ENCODE measurements at places on chromosomes 11 and 22.

DNA sequence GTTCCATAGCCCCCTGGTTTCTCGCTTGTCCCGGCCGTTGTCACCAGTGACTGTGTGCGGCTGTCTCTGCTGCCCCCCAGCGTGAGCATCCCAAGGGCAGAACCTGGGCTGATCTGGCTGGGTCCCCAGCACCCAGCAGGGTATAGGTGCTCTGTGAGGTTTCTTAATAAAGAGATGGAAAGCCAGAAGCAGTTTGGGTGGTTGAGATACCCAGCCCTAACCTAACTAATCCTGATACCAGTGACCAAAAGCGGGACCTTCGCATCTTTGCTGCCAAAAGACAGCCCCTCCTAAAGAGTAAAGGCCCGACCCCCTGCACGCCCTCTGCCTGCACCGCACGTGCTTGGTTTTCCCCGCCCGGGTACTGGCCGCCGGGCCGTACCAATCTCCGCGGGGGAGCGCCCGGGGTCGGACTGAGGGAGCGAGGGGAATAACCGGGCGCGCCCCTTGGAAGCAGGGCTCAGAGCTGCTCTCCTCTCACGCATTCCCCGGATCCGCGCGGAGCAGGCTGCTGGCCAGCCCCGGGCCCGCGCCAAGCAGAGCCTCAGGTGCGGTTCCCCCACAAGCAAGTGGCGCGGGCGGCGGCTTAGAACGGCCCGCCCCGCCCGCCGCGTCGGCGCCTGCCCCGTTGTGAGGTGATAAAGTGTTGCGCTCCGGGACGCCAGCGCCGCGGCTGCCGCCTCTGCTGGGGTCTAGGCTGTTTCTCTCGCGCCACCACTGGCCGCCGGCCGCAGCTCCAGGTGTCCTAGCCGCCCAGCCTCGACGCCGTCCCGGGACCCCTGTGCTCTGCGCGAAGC, at the start of gene DGAT2:
TSS of gene DGAT2 (plus strand) at position 667 of the 797 bp plus-strand sequence. CDS start 214 bp downstream, outside the sequence.
- peak; percentile 81 for DNase-seq

DNA sequence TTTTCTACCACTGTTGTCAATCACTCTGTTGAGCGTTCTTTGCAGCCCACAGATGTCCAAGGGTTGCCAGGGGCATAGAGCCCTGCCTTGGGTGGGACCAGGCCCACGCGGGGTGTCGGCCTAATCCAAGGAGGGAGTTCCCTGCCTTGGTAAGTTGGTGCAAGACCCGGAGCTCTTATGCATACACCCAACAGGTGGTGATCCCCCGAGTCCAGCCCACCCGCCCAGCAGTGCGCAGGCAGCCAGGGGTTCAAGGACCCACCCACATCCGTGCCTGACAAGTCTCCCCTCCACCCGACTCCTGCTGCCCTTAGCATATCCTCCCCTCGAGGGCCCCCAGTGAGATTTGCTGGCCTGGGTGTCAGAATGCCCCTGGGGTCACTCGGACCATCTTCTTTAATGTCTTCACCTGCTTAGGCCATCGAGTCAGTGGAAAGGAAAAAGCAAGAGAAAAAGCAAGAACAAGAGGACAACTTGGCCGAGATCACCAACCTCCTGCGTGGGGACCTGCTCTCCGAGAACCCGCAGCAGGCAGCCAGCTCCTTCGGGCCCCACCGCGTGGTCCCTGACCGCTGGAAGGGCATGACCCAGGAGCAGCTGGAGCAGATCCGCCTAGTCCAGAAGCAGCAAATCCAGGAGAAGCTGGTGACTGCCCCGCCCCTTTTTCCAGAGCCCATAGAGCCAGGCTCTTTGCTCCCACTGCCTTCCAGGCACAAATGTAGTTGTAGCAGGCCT, 12.2 kb downstream of the RIBC2 start:
- DNase-seq, result no peak

DNA sequence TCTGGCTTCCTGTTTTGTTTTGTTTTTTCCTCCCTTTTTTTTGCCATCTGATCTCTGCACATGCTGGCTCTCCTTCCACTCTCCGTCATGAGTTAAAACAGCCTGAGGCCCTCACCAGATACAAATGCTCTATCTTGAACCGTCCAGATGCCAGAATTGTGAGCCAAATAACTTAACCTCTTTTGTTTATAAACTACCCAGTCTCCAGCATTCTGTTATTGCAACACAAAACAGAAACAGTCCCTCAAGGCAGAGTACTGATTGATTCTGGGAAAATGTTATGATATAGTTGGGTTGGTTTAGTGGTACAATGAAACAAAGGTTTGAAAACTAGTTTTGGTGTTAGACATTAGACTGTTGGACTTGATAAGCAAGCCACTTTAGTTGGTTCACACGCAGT, 1390.0 kb upstream of the RAG2 start:
- DNase-seq, result no peak

DNA sequence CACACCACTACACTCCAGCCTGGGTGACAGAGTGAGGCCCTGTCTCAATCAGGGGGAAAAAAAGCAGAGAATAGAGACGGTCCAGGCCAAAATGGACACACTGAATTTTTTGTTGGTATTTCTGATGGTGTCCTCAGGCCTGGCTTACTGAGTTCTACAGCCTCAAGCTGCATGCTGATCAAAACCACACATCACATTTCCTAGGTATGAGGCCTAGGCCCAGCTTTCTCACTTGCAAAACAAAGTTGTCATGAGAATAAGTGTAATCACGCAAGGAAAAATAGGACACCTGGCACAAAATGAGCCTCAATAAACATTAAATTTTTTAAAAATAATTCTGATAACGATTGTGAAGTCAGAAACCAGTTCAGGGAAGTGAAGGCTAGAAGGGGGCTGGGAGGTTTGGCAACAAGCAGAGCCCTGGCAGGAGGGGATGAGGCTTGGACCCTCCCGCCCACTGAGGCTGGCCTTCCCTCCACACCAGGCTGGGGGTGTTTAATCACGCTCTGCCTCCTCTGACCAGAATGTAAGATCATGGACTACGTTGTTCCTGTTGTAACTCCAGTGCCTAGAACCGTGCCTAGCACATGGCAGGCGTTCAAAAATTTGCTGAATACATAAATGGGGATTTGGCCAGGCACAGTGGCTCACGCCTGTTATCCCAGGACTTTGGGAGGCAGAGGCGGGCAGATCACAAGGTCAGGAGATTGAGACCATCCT, 18.1 kb downstream of the PACSIN2 start:
- DNase-seq, result no peak

DNA sequence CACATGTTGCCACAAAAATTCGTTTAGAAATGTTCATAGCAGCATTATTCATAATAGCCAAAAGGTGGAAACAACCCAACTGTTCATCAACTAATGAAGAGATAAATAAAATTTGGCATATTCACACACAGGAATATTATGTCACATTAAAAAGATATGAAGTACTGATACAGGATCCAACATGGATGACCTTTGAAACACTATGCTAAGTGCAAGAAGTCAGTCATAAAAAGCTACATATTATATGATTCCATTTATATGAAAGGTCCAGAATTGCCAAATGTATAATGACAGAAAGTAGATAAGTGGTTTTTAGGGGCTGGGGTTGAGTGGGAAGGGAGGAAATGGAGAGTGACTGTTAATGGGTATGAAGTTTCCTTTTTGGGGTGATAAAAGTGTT, 9.0 kb downstream of the PRR5L start:
- no peak for DNase-seq

DNA sequence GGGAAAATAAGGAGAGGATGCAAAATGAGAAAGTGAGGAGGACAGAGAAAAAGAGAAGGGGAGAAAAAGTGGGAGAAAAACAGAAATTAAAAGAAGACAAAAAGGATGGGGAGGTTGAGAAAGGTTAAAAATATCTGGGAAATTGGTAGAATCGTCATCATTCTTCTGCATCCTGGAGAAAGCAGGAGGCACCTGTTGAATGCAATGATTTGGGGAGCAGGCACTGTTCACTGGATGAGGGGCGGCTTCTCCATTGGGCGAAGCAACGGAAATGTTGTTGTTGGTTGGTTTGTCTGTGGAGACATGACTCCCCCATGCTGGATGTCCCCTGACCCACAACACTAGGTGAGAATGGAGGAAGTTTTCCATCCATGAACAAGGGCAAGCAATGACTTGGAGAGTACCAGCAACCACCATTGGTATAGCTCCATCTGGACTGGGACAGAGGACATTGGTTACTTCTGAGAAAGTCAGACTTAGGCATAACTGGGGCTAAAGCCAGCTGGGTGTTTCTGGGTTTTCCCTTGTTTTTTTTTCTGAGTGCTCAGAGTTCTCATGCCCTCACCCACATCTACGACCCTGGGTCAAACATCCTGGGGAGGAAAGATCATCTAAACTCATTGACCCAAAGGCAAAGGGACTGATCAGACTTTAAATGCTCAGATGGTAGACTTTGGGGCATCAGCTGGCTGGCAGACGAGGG, 11.9 kb upstream of the CD44 start:
- DNase-seq, result no peak

DNA sequence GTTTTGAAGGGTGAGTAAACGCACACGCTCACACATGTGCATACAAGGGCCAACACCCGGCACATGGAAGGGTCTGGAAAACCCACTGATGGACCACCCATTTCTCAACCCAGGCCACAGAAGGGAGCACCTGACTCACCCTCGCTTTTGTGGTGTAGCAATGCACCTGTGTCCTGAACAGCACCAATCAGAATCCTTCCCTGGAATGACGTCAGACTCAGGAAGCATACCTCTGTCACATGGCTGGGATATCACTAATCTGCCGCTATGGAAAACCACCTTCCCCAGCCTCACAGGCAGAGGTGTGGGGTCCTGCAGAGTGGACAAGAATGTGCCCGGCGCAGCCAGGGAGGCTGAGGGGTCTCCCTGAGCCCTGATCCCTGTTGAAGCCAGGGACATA, 9.0 kb upstream of the OSM start:
- no peak for DNase-seq

- DNase-seq, result no peak
Measured at GRCh38 chr22:42427167-42427566, 5.0 kb downstream of the NFAM1 start.

DNA sequence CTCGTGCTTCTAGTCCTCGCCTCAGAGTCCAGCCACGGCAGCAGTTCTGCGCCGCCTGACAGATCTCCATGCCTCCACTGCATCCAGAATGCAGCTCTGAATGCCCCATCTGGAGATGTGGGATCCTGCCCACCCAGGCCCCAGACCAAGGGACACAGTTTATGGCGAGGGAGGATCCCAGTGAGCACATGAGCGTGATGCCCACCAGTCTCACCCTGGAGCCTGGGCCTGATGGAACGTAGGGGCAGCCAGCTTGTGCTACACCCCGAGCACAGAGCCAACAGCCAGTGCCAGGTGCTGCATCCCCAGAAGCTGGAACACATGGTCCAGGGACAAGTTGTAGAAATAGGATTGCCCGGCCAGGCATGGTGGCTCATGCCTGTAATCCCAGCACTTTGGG, 10.4 kb downstream of the IGLL1 start:
- DNase-seq, result no peak

GRCh38 chr11:69113226-69113625, 42.5 kb upstream of the SMIM38 start:
- DNase-seq, result no peak

Measured in H54 (cell line).